Activated CD8-positive, alpha-beta memory T cell treated with anti-CD3 and anti-CD28 coated beads for 1 hour (primary cell): ENCODE measurements at places on chromosomes 13 and 19.

DNA sequence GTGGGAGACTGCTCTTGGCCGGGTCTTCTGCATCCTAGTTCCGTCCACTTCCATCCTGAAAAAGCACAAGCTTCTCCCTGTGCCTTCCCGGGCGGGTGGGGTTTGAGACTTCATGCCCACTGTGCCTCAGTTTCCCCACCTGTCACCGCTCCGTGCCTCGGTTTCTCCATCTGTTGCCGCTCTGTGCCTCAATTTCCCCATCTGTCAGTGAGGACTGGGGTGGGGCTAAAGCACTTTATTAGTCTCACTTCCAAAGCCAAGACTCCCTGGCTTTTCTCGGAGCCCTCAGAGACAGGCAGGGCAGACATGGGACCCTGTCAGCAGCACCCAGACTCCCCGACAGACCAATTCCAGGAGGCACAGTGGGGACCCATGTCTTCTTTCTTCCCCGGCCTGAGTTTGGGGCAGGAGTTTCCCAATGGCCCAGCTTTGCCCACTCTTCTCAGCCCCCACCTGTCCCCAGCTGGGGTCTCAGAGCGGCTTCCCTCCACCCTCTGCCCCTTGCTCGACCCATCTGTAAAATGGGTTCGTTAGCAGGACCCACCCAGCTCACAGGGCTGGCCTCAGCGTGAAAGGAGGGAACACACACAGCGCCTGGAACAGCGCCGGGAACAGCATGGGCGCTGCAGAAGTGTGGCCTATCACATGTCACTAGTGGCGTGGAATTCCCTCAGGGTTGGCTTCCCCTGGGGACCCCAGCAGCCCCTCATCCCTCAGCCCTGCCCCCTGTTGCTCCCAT lies 4.6 kb upstream of the PEAK3 start:
- DNase-seq: no peak

DNA sequence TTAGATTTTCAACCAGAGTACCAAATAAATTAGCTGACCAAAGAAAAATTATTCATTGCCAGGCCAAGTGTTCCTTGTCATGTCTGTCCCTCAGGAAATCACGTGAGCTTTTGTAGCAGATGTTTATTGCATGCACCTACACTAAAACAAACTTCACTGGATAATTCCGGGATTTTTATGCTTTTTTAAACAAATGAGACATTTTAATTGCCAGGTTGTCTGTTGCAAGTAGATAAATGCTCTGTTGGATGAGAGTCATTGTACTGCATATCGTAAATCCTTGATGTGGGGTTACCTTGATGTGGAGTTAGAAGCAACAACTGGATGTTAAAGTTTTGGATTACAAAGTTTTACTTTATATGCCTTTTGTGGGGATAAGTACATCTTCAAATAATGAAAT lies 1187.7 kb upstream of the PCDH9 start:
- no peak for DNase-seq

- no peak for DNase-seq
Measured at GRCh38 chr19:483332-484072, 12.8 kb upstream of the MADCAM1 start.

DNA sequence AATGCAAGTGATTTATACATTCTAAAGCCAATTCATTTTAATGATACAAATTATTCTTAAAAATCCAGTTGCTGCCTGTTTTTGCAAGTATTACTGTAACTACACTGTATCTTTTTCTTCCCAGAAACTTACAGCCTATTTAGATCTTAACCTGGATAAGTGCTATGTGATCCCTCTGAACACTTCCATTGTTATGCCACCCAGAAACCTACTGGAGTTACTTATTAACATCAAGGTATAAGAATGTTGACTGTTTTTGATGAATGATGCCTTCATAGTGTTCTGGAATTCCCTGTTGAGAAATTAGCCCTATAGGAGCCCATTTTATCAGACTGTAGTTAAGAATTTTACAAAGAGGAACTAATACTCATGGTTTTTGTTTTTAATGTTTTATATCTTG lies 25.0 kb downstream of the ITM2B start:
- no peak for DNase-seq

GRCh38 chr19:39405261-39405957 lies 1.2 kb upstream of the ZFP36 start:
- no peak for DNase-seq

GRCh38 chr13:105147461-105147860 lies 1388.0 kb downstream of the EFNB2 start:
- DNase-seq: no peak

- DNase-seq: no peak
Measured at GRCh38 chr13:32824675-32825074, 191.5 kb upstream of the KL start.

GRCh38 chr19:602391-603301 lies 13.0 kb downstream of the HCN2 start:
- no peak for DNase-seq

DNA sequence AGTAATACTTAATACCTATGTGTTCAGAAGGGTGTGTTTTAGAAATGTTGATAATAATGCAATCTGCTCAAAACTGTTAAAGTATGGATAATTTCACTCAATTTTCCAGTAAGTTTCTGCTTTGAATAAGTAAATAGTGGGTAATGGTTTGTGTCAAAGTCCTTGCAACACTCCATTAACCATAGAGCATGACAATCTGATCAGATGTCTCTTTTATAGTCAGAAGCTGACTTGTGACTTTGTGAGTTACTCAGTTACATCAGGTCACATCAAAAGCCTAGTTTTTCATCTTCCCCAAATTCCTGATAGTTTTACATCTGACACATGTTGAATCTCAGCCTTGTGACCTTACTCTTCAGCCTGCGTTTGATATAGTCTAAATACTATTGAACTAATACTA lies 338.0 kb downstream of the EFNB2 start:
- no peak for DNase-seq

DNA sequence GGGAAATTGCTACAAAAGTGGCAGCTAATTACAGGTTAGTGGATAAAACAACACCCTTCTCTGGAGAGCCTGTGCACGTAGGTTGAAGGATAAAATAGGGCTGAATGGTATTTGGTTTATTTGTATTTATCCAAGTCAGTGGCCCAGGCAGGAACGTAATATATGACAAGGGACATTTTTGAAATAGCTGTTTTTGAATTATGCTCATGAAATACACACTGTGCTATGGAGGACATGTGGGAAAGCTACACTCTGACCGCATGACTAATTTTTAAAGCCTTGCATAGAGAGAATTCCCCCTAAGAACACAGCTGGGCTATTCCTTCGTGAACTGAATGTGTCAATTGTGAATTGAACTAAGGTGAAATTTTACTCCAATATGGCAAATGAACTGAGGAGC lies 292.1 kb upstream of the MAB21L1 start:
- DNase-seq: no peak

DNA sequence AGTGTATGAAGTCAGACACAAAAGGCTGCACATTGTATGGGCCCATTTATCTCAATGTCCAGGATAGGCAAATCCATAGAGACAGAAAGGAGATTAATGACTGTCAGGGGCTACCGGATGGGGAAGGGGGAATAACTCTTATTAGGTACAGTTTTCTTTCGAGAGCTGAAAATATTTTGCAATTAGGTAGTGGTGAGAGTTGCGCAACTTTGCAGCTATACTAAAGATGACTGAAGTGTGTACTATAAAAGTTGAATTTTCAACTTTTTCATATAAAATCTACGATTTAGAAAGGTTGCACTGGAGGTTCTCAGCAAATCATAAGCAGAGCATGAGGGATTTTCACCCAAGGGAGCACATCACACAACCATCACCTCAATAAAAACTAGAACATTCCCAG lies 16.1 kb upstream of the SLC15A1 start:
- no peak for DNase-seq

DNA sequence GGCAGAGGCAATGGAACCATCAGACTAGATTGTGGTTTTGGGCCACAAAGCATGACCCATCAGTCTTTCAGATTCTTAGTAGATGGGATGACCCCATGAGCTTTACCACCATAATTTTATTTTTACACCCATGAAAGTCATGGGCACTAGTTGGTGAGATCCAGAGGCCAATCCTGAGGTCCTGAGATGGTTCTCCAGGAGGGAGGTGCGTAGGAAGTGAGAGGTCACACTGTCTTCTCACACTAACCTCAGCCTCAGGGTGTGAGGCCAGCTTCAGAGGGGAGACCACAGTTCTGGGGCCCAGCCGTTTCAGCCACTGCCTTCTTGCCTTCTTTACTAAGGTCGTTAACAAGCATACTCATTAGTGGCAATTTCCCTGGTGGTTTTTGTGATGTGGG lies 106.4 kb downstream of the AKAP11 start:
- DNase-seq: no peak

DNA sequence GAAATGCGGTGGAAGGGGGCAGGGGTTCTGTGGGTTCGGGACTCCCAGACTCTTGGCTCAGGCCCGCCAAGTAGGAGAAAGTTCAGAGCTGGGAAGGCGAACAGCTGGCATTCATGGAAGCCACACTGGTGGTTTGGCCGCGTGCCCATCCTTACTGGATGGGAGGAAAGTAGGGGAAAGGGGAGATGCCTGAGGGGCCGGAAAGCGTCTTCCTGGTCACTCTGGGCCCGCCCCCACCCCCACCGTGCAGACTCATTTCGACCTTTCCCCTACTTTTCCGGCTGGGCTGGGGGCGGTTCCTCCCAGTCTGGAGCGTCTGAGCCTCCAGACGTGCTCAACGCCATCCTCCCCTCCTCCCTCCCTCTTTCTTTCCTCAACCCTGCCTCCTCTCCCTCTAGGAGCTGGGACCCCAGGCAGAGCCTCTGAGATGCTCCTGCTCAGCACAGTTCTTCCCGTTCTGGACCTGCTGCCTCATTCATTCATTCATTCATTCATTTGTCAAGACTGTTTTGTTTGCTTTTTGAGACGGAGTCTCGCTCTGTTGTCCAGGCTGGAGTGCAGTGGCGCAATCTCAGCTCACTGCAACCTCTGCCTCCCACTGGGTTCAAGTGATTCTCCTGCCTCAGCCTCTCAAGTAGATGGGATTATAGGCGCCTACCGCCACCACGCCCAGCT lies 3.5 kb downstream of the ANGPTL4 start:
- no peak for DNase-seq
